ENCODE measurements at places on chromosomes 6 and 20.
A peak's percentile ranks its signal among the peaks of the same experiment; 100 is the strongest.

GRCh38 chr6:45514454-45515230, 136.9 kb upstream of the SUPT3H start:
- no peak for DNase-seq

- no peak for DNase-seq
Measured at GRCh38 chr6:51738614-51739013, 348.8 kb downstream of the PKHD1 start.

DNA sequence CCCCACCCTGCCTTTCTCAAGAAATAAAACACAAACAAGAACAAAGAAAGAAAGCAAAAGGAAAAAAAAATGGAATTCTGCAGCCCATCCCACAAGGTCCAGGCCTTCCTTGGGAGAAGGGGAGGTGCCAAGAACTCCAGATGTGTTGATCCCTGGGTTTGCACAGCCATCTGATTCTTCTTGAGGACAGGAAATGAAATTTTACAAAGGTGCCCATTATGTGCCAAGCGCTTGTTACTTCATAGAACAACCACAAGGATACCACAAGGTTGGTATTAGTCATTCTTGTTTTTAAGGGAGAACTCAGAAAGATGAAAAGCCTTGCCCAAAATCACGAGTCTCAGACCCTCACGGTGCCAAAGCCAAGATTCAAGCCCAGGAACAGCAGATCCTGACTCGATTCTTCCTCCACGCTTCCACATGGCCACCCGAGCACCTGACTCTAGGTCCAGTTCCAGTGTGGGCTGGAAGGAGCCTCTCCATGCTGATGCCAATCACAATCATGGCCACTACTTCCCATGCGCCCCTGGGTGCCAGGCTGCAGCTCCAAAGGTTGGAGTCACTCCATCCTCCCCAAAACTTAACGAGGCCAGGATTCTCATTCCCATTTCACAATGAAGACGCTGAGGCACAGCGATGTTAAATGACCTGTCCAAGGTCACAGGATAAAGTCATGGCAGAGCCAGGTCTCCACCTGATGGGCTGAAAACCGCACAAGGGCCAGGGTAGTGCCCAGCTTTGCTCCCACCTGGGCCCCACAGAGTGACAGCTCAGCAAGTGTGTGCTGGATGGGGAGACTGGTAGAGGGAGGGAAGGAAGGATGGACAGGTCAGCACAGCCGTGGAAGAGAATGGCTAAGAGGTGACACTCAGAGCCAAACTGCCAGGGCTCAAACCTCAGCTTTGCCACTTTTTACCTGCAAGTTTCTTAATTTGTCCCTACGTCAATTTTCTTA, 66.7 kb upstream of the TOP1 start:
- peak; percentile 17 for DNase-seq

DNA sequence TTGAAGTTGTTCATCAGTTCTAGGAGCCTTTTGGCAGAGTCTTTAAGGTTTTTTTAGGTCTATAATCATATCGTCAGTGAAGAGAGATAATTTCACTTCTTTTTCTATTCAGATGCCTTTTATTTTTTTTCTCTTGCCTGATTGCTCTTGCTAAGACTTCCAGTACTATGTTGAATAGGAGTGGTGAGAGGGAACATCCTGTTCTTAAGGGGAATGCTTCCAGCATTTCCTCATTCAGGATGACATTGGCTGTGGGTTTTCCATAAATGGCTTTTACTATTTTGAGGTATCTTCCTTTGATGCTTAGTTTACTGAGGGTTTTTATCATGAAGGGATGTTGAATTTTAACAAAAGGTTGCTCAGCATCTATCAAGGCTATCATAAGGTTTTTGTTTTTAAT, 109.5 kb downstream of the CLVS2 start:
- no peak for DNase-seq

- no peak for DNase-seq
Measured at GRCh38 chr20:62043131-62043914, 22.4 kb downstream of the TAF4 start.
